ENCODE measurements at places on chromosomes 11 and 22.

DNA sequence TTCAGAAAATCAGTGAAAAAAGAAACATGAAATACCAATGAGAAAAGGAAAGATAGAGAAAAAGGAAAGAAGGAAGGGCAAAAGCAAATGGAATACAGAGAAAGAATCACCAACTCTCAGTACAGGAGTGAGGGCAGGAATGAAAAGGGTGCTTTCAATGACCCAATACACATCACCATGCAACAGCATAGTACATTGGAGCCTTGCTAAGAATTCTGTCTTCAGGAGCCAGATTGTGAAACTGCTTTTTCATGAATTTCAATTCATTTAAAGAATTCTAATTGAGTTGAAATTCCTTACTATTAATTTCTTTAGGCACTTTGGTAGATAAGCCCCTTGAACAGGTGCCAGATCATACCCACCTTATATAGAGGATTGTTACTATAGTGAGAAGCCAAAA, 34.9 kb downstream of the BLID start:
- DNase-seq = no peak

DNA sequence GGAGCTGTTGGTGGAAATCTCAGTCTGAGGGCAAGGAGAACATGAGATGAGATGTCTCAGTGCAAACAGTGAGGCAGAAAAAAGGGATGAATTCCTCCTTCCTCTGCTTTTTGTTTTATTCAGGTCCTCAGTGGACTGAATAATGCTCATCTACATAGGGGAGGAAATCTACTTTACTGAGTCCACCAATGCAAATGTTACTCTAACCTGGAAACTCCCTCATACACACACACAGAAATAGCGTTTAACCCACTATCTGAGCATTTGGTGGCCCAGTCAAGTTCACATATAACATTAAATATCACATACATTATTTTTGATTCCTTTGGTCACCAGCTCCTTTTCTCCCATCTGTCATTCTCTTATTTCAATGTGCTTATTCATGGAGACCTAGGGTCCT, 418.8 kb downstream of the TMEM135 start:
- DNase-seq = no peak

GRCh38 chr22:42357634-42358296, 74.4 kb downstream of the NFAM1 start:
- DNase-seq = no peak

DNA sequence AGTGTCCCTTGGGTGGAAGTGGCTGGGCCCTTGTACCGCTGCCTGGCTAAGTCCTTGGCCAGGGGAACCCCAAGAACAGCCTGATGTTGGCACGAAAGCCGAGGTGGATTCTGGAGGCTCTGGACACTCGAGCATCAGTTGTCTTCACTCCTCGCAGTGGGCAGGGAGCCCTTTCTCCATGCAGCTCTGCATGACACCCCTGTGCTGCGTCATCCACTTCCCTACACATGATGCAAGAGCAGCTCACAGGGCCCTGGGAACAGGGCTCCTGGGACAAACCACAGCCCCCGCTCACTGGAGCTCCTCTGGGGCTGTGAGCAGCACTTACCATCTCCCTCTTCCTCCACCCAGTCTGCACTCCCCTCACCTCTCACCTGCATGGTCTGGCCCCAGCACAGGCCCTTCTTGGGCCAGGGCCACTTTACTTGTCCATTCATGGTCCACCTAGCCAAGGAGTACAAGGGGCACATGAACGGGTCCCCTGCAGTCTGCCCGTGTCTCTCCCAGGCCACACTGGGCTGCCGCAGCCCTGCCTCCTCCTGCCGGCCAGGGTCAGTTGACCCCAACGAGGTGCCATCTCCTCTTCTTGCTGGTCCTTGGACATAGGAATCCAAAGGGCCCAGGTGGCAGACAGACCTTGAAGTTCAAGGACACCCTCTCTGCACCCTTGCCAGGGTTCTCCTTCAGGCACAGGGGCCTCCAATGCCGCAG, 66.5 kb downstream of the IGF2 start:
- DNase-seq = no peak

GRCh38 chr11:913043-913442, 2.4 kb upstream of the CHID1 start:
- no peak for DNase-seq

Measured in skeletal muscle cell (primary cell).